Cerebellar nuclear complex (tissue), 1 donor: ENCODE measurements at places on chromosomes 16 and 17.

DNA sequence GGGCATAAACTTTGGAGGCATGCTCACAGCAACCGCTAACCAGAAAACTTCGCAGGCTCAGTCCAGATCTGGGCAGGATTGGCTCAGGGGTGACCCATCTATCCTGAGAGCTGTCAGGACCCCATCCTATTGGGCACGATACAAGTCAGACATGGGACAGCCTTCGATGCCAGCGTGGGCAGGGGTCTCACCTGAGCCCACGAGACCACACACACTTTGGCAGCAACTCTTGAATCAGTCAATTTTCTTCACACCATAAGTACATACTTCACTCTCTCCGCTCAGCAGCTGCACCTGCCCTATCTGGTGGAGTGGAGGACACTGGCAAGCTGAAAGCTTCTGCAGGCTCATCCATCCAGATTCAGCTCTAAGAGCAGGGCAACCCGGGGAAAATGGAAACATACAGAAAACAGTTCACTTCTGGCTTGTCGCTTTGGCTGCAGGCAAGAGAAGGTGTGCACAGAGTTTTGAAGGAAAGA is 48.3 kb downstream of the ZFHX3 start:
- no peak for DNase-seq

- no peak for DNase-seq
Observed at GRCh38 chr16:5925850-5926249, 828.3 kb upstream of the EEF2KMT start.

DNA sequence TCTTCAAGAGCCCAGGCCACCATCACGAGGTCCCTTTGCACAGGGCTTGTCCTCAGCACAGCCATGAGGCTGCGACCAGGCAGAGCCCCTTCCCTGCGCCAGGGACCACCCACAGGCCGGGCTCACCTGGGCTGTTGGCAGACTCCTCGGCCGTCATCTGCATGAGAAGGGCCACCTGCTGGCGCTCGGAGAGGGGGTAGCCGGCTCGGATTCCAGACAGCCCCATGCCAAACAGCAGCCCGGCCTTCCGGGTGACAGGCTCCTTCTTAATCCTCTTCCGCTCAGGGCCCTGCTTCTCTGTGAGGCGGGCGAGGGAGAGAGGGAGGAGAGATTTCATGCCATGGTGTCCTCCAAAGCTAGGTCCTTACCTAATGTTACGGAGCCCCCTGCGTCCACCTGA is 73.4 kb downstream of the ZNF778 start:
- no peak for DNase-seq

GRCh38 chr16:75593308-75593707 is 27.1 kb downstream of the GABARAPL2 start:
- no peak for DNase-seq

- DNase-seq: no peak
Observed at GRCh38 chr17:73489991-73490390, 154.3 kb downstream of the SDK2 start.

DNA sequence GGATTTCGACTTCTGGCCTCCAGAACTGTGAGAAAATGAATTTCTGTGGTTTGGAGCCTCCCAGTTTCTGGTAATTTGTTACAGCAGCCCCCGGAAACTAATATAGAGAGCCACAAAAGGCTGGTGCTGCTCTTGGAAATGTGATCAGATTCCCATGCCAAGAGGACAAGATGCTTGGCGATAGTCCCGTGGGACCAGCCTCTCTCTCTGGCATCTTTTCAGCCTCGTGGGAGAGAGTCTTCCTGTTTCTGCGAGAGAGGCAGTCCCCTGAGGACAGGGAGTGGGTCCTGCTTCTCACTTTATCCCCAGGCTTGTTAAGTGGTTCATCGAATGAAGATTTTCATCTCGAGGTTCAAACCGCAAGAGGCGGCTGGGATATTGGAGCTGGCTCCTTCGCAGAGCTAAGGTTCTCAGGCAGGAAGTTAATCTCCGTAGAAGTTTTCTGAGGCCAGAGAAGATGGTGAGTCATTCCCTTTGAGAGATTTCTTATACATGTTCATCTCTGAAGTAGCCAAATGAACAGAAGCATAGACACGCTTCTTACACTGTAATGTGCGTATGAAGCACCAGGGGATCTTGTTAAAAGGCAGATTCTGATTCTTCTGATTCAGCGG is 211.6 kb upstream of the SDK2 start:
- DNase-seq: no peak
